Neural progenitor cell (in vitro differentiated cells): ENCODE measurements at places on chromosomes 4 and X.

GRCh38 chr4:8777320-8778196 lies 94.1 kb downstream of the HMX1 start:
- DNase-seq: no peak

- DNase-seq: no peak
Observed at GRCh38 chrX:37785569-37785968, 5.7 kb downstream of the CYBB start.

DNA sequence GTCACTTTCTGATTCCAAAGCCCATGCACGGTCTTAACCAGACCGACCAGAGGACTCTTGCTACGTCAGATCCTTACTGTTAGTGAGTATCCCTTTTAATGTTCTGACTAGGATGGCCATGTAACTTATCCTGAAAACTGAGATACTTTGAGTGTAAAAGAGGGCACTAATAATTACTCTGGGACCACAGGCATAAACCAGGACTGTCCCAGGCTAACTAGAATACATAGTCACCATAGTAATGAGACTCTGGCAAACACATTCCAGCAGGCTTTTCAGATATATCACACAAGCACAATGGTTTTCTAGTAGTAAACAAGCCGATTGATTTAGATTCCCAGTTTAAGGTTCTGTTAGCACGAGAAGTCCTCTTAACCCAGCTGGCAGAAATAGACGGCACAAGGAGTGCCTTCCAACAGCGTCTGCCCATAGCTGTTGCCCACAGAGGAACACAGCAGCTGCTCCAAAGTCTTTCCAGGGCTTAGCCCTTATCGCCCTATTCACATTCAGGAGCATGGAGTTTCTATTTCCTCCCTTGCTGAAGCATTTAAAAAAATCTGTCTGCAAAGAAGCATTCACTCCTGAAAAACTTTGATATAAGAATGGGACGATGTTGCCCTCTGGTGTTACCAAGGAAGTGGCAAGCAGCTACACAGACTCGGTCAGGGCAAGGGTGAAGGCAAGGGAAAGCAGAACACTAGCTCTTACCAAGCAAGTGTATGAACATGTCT lies 92.4 kb downstream of the CXCL13 start:
- DNase-seq: peak; percentile 37

DNA sequence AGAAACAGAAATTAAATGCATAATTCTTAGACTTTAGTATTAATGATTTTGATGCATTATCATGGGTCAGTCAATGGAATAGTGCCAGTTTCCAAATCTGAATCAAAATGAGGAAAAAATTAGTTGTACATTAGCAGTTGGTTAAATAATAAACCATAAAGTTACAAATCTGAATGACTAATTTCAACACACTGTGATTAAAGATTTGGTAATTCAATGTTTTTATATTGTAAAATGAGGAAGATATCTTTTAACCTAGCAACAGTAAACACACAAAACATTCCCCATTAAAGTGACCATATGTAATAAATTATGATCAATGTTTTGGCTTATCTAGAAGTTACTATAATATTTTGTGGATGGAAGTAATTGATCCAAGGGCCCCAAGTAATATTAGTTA lies 1.6 kb downstream of the FBXO8 start:
- DNase-seq: no peak

- DNase-seq: no peak
Observed at GRCh38 chr4:40840255-40840984, 90.7 kb downstream of the NSUN7 start.

DNA sequence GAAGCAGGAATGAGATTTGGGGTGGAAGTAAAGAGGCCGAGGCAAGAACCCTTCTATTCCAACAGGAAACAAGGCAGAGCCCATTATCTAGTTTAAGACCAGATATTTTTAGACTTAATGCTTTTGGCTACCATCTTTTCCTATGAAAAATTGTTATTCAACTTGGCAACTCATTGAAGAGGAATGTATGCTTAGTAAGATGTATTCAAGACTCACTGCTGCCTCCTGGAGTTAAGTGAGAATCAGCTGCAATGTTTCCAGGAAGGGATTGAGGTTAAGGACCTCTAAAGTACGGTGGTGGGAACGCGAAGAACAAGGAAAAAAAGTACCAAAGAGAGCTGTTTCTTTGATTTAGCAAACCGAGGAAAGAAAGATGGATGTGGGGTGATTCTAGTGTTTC lies 89.1 kb downstream of the RAPGEF2 start:
- peak; percentile 70 for DNase-seq

DNA sequence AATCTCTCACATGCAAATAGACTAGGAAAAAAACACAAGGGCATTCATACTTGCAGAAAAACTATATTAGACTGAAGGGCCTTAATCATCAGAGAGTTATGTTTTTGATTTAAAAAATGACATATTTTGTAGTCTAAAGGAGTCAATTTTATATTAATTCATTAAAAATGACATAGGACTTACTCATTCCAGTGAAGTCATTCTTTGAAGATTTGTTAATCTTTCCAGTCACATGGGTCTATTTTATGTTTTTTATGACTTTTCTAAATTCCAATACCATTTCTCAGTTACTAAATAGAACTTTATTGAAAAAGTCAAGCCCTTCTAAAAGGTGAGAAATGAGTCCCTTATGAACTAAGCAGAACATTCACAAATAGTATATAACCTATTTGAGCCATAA lies 743.8 kb upstream of the INTU start:
- DNase-seq: no peak

- peak; percentile 44 for DNase-seq
Observed at GRCh38 chr4:95095348-95095974, 337.7 kb downstream of the BMPR1B start.

DNA sequence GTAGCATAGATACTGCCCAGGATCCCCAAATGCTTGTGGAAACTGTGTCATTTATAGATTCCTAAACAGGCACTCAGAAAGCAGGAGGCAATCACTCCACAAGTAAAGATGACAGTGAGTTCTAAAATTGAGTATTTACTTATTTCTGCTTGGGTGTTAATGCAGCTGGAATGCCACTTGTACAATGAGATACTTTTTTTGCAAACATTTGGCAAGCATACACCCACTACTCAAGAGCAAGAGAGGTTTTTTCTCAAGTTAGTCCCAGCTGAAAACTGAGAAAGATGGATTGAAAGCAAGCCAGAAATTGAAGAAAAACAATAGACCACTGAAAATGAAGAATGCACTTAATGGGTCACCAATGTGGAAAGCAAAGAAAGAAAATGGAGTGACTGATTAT lies 22.5 kb downstream of the GABRA3 start:
- no peak for DNase-seq

DNA sequence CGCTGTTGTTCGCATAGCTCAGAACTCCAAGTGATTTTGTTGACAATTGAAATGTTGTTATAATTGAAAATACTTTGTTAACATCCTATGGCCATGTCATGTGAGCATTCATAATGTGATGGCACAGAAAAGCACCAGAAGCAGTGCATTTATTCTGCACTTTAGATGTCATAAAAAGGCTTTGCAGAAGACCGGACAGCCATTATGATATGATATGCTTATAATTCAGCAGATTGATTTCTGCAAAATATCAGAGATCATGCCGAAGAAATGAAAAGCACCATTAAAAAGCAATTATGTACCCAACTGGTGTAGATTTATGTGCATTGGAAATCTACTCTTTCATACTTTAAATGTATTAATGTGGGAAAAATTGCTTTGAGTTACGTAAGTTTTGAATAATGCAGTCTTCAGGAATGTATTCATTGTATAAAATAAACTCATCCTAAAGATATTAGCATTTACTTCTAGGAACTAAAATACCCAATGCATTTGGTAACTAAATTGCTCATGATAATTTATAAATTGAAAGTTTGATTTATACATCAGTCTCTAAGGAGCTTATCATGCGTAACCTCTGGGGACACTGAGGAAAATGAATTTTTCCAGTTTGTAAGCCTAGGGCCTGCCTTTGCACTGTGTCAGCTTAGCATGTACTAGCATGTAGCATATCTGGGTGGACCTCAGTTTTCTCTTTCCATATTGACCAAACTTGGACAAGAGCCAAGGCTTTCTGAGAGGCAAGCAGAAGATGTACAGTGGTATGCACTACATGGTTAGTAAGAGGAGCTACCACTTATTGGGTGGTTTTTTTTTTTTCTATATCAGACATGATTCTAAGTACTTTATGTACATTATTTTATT lies 43.6 kb downstream of the TLR10 start:
- DNase-seq: no peak

DNA sequence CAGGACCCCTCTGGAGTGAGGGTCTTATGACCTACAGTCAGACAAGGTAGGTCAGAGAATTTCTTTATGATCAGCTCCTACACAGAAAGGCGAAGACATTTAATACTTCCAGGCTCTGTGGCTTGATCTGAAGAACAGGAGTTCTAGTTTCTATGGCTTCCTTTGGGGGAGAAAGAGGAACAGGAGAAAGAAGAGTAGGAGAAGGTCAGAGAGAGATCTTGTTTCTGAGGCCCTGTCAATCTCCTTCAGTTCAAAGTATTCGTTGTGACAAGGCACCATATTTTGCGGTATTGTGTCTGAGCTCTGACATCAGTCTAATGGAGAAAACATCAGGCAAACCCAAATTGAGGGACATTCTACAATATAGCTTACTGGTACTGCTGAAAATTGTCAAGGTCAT lies 16.7 kb downstream of the TMSB4X start:
- no peak for DNase-seq

DNA sequence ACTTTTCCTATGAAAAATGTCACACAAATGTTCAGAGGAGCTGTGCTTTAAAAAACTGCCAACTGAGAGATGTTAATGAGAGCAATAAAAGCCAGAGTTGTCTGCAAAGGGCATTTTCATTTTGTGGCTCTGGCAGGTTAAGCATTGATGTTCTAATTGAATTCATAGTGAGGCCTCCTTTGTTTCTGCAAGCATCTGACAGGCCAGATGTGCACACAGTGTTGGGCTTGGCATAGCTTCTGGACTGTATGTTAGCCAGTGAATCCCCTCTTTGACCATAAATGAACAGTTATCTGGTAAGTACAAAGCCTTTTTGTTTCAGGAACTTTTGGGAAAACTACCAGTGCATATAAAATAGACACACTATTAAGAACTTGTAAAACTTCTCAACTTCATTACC lies 81.9 kb downstream of the JADE3 start:
- peak; percentile 5 for DNase-seq

- DNase-seq: peak; percentile 89
Observed at GRCh38 chr4:70705183-70706043, 16.4 kb upstream of the RUFY3 start.

DNA sequence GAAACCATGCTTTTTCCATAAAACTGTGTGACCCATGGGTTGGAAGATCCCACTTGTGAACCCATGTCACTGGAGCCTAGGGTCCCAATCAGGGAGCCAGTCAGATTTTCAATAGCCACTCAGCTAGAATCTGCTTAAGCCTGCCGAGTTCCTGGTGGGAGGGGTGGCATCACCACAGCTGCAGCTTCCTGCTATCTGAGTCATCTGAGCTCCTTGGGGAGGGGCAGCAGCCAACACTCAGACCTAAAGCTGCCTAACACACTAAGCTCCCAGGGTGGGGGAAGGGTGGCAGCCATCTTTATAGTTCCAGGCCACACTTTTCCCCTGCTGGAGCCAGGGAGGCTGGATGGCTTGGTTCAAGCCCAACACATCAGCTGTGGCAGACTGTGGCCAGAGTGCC lies 350.1 kb downstream of the C4orf33 start:
- peak; percentile 24 for DNase-seq

DNA sequence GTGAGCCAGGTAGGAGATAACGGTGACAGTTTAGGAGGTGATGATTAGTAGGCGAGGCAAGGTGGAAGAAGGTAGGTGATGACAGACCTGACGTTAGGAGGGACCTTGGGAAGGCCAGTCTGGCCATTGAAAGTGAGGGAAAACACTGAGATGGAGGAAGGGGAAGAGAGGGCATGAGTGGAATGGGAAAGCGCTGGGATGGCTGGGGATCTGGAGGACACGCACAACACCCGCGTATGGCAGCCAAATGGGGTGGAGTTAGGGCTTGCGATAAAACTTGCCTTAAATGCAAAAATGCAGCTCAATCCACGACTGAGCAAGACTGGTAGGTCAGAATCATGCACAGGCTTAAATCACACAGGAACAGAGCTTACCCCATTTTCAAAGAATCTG lies 605 bp upstream of the CDKL2 start:
- DNase-seq: no peak

GRCh38 chrX:148146121-148146520 lies 165.0 kb downstream of the FMR1NB start:
- no peak for DNase-seq

DNA sequence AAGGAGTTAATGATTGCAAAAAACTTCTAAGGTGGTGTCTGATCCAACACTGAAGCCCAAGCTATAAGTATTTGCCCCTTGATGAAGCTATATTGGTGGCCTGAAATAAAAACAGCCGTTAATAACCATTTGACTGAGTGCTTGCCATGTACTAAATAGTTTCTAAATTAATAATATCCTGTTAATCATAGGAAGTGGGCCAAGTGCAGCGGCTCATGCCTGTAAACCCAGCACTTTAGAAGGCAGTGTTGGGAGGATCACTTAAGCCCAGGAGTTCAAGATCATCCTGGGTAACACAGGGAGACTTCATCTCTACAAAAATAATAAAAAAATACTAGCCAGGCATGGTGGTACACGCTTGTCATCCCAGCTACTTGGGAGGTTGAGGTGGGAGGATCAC lies 8.3 kb downstream of the NDP start:
- DNase-seq: no peak

DNA sequence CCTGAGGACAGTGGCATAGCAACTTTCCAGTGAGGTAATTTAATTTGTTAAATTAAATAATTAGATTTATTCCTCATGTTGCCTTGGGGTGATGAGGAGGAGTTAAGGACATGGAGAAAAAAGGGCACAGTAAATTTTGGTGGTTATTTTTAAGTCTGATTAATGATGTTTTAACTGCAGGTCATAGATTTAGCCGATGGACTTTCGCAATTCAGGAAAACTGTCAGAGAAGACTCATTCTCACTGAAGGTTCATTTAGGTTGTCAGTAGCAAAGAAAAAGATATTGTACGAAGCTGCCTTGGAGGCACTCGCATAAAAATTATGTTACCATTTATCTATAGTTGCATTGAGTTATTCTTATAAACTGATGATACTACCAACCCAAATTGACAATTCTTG lies 164.2 kb upstream of the PITX2 start:
- DNase-seq: no peak

GRCh38 chrX:123924186-123924585 lies 37.3 kb upstream of the STAG2 start:
- DNase-seq: no peak
